ENCODE measurements at places on chromosomes 7 and 10. TPM values are rescaled to one million over a fixed set of nuclear protein-coding genes. Genes with fewer than 3 reads are reported as not detected.
A peak's percentile ranks its signal among the peaks of the same experiment; 100 is the strongest.

SCIN gene
- total RNA-seq: 3.2 TPM

JMJD1C gene
- 218 TPM for total RNA-seq

TSPAN12 gene
- total RNA-seq: 9.5 TPM

TRIM74 gene
- not detected for total RNA-seq

NOLC1 gene
- 17.9 TPM for total RNA-seq

TIMM23 gene
- total RNA-seq: 53.6 TPM

ZCCHC24 gene
- 33.6 TPM for total RNA-seq

DNA sequence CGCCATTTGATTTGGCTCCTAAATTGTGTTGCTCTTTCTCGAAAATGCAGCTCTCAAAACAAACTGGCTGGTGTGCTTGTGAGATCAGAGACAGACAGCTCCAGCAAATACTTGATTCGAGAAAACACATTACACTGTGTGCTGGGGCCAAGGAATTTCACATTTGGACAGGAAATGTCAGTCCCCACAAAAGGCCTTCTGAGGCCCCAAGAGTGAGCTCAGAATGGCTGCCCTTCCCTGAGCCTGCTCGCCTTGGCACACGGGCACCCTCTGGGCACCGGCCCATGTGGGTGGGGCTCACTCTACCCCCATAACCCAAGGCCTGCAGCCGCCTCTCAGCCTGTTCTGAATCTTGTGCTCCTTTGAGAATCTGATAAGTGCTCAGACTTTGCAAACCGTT is 13.9 kb upstream of the HSPA12A start:
- H3K4me3 ChIP-seq: no peak overlapping the region
- no peak for DNase-seq
- H3K36me3 ChIP-seq: no peaks in the 10 kb centered on the region
- no peaks in the 10 kb centered on the region for H3K4me1 ChIP-seq

DNA sequence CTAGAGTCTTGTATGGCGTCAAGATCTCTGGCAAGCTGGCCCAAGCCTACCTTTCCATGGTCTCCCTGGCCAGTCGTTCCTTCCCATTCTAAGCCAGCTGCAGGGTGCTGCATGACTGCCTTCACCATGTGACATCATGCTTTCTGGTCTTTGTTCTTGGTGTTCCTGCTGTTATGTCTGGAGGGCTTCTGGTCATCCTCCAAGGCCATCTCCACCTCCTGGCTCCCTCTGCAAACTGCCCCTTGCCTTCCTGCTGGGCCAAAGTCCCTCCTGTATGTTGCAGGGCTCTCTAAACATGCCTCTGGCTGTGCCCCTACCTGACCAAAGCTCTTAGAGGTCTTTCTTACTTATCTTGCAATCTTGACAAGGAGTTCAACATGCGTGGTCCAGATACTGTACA is 44.4 kb upstream of the SHH start:
- no peaks in the 10 kb centered on the region for H3K36me3 ChIP-seq
- H3K27me3 ChIP-seq: no peaks in the 10 kb centered on the region
- no peaks in the 10 kb centered on the region for H3K4me1 ChIP-seq
- H3K4me3 ChIP-seq: no peak overlapping the region
- H3K27ac ChIP-seq: no peak overlapping the region

- no peak overlapping the region for H3K4me3 ChIP-seq
- no peak for DNase-seq
- H3K27me3 ChIP-seq: no peaks in the 10 kb centered on the region
- no peak overlapping the region for H3K27ac ChIP-seq
- H3K4me1 ChIP-seq: no peaks in the 10 kb centered on the region
Measured at GRCh38 chr10:33609546-33609945, 275.1 kb upstream of the NRP1 start.

- no peaks in the 10 kb centered on the region for H3K4me1 ChIP-seq
- H3K36me3 ChIP-seq: no peaks in the 10 kb centered on the region
- DNase-seq: no peak
- H3K27ac ChIP-seq: no peak overlapping the region
- peaks cover 55% of the 10 kb centered on the region for H3K27me3 ChIP-seq
Measured at GRCh38 chr7:155381852-155382801, 75.8 kb upstream of the EN2 start.

- no peaks in the 10 kb centered on the region for H3K27me3 ChIP-seq
- no peak overlapping the region for H3K27ac ChIP-seq
- H3K4me1 ChIP-seq: no peaks in the 10 kb centered on the region
- DNase-seq: no peak
Measured at GRCh38 chr10:106310596-106310995, 853.9 kb downstream of the SORCS1 start.

DNA sequence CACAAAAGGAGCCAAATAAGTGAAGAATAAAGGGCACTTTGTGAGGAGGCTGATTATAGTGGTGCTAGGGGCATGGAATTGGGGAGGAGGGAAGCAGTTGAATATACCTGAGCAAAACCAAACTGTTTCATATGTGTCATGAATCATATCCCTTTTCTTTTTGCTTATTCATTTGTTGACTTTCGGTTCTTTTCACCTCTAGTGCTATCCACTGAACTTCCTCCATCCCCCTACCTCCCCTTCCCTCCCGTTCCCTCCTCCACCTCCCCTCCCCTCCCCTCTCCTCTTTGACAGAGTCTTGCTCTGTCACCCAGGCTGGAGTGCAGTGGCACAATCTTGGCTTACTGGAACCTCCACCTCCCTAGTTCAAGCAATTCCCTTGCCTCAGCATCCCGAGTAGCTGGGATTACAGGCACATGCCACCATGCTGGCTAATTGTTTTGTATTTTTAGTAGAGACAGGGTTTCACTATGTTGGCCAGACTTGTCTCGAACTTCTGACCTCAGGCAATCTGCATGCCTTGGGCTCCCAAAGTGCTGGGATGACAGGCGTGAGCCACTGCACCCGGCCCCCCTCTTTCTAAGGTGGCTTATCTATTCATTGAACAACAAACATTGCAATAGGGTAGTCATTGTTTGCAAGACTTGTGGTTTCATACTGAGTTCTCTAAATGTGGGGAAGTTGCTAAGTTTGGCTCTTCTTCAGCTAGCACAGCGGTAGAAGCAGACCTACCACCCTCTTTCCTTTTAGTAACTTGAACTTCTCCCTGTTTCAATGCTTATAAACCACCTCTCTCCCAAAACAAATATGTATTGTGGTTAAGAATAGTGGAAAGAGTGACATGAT is 150.4 kb upstream of the PRPS1L1 start:
- H3K27me3 ChIP-seq: no peaks in the 10 kb centered on the region
- no peaks in the 10 kb centered on the region for H3K36me3 ChIP-seq
- no peak for DNase-seq
- no peak overlapping the region for H3K4me3 ChIP-seq
- H3K4me1 ChIP-seq: peaks cover 5% of the 10 kb centered on the region

GRCh38 chr7:51315393-51316261 is 982 bp downstream of the COBL start:
- peaks cover 14% of the 10 kb centered on the region for H3K4me1 ChIP-seq
- H3K27ac ChIP-seq: no peak overlapping the region
- no peaks in the 10 kb centered on the region for H3K27me3 ChIP-seq
- H3K36me3 ChIP-seq: no peaks in the 10 kb centered on the region
- H3K4me3 ChIP-seq: peak overlapping the region; percentile 40

DNA sequence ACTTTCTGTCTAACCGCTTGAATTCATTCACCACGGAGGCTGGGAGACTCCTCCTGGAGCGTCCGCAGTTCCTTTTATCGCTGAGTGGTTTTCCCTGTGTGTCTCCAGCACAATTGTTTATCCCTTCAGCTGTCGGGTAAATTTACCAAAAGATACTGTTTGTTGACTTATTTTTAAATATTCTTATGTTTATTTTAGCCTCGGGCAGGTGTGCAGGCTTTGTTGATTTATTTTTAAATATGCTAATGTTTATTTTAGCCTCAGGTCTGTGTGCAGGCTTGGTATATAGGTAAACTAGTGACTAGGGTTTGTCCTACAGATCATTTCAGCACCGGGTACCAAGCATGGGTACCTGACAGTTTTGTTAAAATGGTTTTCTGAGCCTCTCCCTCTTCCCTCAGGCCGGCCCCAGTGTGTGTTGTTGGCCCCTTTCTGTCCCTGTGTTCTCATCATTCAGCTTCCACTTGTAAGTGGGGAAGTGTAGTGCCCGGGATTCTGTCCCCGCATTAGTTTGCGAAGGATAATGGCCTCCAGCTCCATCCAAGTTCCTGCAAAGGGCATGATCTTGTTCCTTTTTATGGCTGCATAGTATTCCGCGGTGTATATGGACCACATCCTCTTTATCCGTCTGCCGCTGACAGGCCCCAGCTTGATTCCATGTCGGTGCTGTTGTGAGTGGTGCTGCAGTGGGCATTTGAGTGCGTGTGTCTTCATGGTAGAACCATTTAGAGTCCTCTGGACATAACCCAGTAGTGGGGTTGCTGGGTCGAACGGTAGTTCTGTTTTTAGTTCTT is 5.3 kb downstream of the GET4 start:
- no peak overlapping the region for H3K27ac ChIP-seq
- no peaks in the 10 kb centered on the region for H3K36me3 ChIP-seq
- peaks cover 15% of the 10 kb centered on the region for H3K4me1 ChIP-seq
- no peak overlapping the region for H3K4me3 ChIP-seq

DNA sequence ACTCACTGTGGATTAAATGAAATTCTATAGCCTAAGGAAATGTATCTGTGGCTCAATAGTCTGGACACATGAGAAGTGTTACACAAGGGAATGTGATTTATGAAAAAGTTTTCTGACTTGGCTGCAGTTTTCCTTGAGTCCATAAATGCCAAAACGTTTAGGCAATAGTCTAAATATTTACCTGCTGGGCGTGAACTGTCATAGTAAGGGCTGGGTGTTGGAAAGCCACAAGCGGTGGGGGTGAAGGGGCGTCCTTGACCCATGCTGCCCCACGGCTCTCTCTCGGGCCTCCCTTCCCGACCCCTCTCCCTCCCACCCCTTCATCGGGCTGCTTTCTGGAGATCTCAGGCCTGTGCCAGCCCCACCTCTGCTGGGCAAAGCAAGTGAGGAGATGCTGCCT is 223.7 kb downstream of the BUB3 start:
- H3K4me1 ChIP-seq: no peaks in the 10 kb centered on the region
- H3K36me3 ChIP-seq: no peaks in the 10 kb centered on the region
- H3K27me3 ChIP-seq: no peaks in the 10 kb centered on the region
- DNase-seq: no peak
- H3K27ac ChIP-seq: no peak overlapping the region
- no peak overlapping the region for H3K4me3 ChIP-seq

DNA sequence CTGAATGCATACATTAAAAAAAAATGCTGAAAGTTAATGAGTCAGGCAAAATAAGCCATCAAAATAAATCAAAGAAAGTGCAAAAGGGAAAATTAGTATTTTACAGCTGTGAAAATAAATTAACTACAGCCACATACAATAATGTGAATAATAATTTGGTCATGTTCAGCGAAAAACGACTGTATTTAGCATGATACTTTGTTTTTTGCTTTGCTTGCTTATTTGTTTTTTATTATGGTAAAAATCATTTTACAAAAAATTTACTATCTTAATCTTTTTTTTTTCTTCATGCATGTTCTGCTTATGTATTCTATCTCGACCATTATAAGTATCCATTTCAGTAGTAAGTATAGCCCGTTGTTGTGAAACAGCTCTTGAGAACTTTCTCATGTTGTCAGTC is 77.1 kb downstream of the RAB18 start:
- H3K36me3 ChIP-seq: no peaks in the 10 kb centered on the region
- H3K27ac ChIP-seq: no peak overlapping the region
- no peak for DNase-seq
- H3K4me3 ChIP-seq: no peak overlapping the region

DNA sequence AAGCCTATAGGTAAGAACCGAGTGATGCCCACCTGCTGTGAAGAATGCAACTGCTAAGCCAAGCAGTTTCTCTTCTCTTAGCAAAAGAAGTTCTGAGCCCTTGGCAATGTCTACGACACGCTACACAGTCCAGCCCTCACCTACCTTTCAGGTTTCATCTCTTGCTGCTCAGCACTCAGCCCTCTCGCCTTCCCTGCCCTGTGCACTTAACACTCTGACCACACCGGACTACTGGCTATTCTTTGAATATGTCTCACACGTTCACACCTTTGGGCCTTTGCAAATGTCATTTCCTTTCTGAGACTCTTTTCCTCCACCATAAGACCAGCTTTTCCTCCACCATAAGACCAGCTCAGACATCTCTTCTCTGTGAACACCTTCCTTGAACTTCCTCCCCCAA is 67.0 kb upstream of the ITGB1 start:
- no peak for DNase-seq
- H3K27me3 ChIP-seq: no peaks in the 10 kb centered on the region
- H3K4me1 ChIP-seq: no peaks in the 10 kb centered on the region
- no peak overlapping the region for H3K27ac ChIP-seq
- H3K36me3 ChIP-seq: no peaks in the 10 kb centered on the region

DNA sequence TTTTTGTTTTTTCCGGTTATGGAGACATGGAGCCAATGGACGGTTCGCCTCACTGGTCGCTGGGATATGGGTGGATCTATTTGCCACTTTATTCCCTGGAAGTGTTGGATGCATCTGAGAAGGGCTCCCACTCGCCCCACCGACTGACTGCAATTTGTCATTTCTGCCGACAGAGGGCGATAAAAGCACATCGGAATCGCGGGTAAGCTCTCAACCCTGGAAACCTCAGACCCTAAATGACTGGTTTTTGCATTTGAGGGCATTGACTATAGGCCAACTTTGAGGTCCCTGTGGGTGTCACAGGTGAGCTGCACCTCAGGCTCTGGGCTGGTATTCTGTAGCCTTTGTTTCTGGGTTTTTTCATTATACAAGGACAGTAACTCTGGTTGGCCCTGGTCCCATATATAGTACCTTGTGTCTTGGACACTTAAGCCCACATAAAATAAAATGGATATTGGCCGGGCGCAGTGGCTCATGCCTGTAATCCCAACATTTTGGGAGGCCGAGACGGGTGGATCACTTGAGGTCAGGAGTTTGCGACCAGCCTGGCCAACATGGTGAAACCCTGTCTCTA is 11.9 kb upstream of the OPALIN start:
- H3K36me3 ChIP-seq: no peaks in the 10 kb centered on the region
- no peaks in the 10 kb centered on the region for H3K27me3 ChIP-seq
- no peaks in the 10 kb centered on the region for H3K4me1 ChIP-seq
- DNase-seq: peak; percentile 44
- no peak overlapping the region for H3K27ac ChIP-seq
- H3K4me3 ChIP-seq: no peak overlapping the region

DNA sequence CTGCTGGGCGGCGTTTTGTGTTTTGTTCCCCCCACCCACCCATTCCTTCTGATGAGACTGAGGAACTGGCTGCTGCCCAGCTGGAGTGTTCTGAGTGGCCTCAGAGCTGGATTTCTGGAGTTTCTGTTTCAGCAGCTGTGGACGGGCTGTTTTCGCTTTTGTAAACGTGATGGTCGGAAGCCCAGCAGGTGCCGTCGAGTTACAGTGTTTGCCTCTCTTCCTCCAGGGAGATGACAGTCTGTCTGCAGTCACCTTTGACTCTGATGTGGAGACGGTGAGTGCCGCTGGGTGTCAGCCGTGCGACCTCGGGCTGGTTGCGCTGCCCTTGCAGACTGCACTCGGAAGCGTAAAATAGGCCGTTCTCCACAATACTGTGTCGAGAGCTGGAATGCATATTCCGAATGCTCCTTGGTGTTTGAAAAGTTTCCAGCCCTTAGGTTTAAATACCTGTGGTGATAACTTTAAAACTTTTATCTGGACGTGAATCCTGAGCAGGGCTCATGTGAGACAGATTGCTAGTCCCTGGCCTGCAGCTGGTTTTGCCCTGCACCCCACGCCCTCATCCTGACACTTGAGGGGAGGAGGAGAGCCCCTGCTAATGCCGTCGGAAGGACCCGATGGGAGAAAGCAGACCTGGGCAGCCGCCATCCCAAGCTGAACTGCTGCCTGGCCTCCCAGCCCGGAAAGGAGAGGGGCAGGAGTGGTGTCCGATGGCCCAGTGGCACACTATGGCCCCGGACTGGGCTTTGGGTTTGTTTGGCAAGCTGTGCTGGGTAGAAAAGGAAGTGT is 8.3 kb downstream of the IQCE start:
- no peak overlapping the region for H3K27ac ChIP-seq
- H3K36me3 ChIP-seq: no peaks in the 10 kb centered on the region
- DNase-seq: no peak
- H3K4me1 ChIP-seq: no peaks in the 10 kb centered on the region
- no peak overlapping the region for H3K4me3 ChIP-seq
